ENCODE measurements at places on chromosomes 1 and 21.

- DNase-seq, result no peak
These were observed 109.5 kb downstream of the KCNK1 start for GRCh38 chr1:233723387-233723786.

DNA sequence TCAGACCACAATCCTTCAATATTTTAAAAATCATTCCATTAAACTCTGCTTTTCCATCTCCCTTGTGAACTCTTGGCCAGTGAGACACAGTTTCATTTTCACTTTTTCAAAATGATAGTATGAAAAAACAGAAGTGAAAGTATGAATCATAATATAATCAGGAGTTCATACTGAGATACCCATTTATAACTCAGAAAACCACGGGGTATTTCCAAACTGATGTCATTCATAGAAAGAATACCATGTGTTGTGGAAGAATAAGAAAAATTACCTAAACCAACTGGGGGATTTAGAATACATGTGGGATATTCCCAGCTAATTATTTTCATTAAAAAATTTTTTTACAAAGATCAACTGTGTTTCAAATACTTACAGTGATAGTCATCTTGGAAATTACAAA is 149.9 kb downstream of the MRPL39 start:
- DNase-seq, result no peak

DNA sequence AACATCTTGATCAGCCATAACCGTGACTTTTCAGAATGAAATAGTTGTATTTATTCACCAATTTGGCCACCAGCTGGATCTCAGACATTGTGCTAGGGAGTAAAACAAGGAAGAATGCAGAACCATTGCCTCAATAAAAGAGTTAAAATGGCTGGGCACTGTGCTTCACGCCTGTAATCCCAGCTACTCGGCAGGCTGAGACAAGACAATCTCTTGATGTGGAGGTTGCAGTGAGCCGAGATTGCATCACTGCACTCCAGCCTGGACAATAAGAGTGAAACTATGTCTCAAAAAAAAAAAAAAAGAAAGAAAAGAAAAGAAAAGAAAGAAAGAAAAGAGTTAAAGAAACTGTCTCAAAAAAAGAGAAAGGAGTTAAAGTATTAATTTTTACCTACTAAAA is 199.5 kb downstream of the TPR start:
- no peak for DNase-seq

DNA sequence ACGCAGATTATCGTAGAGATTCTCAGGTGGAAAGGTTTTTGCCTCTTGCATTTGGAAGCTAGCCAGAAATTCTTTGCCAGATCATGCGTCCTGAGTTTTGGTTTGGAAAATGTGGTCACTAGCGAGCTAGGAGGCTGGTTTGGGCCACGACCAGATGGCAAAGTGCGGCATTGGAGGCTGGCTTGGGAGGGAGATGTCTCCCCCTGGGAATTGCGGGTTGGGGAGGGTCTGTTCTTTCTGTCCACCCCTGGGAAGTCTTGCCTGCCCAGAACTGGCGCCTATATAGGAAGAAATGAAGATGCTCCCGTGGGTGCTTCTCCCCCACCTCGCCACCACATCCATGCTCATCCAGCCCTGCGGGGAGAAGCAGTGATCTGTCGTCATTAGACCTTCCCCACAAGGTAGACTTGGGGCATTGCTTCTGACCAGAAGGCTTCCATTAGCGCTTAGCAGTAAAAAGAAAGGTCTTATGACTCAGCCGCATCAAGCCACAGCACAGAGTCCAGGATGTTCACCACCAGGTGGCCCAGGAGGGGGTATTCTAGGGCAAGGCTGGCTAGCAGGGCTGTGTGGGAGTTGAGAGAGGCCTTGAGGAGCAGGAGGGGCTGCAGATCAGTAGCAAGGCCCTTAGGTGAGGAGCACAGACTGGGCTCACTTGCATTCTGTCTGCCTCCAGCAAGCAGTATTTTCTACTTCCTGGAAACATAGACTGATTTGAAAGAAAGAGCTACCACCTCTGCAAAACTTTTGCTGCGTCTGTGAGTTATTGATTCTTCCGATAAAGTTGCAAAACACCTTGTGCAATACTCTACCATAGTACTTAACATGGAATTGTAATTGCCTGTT is 1.5 kb upstream of the PTP4A2 start:
- DNase-seq, result peak; percentile 74

GRCh38 chr21:46097336-46098293 is at the start of gene COL6A2:
TSS of gene COL6A2 (plus strand) at chr21:46098112.
- DNase-seq, result peak; percentile 83
